Tibial artery (tissue), 4 donors: ENCODE measurements at places on chromosomes 13 and 19.

- DNase-seq, result no peak
Measured at GRCh38 chr19:10206226-10206885, 11.6 kb upstream of the DNMT1 start.

GRCh38 chr19:35751839-35752745, 3.7 kb downstream of the LIN37 start:
- DNase-seq, result no peak

GRCh38 chr13:51329606-51330005, 9.9 kb upstream of the SERPINE3 start:
- no peak for DNase-seq

GRCh38 chr13:51783428-51784094, 20.4 kb downstream of the DHRS12 start:
- DNase-seq, result no peak

GRCh38 chr13:110893571-110893970, 21.3 kb downstream of the ANKRD10 start:
- DNase-seq, result no peak

DNA sequence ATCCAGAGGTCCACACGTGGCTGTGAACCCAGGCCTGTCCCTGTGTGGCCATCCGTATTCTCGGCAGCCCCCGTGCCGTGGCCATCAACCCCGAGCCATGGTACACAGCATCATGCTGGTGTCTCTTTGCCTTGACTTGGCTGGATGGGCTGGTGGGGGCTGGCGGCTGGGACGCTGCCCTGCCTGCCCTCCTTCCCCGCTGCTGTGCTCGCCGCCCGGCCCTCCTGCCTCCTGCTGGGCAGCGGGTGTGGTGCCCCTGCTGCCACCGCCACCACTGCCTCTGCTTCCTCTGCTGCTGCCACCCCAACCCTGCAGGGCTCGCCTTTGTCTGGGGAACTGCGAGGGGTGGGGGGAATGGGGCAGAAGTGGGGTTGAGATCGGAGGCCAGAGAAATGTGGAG, 19.7 kb upstream of the EHD2 start:
- DNase-seq, result no peak

DNA sequence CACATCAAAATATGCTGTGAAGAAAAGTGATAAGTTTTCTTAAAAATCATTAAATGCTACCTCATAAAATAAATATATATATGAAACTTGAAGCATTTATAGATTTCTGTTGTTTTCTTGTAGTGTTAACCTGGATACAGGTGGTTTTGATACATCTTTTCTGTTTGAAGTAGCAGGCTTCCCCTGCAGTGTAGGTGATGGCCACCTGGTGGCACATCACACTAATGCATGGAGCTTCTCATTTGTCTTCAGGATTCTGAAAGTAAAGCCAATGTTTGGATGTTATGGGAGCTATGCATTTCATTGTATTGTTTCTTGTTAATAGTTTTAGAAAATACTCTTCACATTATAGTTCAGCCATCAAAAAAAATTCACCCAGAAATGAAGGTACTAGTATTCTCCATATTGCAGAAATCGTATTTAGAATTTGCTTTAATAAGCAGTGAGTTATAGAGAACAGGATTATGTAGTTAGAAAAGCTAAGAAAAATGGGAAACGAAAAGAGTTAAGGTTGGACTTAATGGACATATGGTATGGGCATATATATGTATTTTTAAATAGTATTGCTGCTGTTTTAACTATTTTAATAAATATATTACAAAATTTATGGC, 18.7 kb downstream of the GPR180 start:
- no peak for DNase-seq

- no peak for DNase-seq
Measured at GRCh38 chr19:39514840-39515550, at the start of gene SELENOV. SELENOV (plus strand) TSS chr19:39515139; CDS start chr19:39515213, 74 bp downstream.

DNA sequence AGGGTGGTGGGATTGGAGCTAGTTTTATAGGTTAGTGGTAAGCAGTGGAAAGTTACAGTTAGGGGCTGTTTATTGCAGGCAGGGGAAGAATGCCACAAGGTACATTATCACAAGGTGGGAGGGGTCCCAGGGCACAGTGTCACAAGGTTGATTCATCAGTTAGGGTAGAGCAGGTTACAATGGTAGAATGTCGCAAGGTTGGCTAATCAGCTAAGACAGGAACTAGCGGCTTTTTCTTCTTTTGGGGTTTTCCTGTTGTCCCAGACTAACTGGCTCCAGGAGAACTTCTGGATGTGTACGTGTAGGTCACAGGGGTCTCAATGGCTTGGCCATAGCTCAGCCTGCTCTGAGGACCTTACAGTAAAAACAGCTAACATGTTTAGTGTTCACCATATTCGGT, 1221.1 kb downstream of the SLITRK1 start:
- DNase-seq, result no peak
